ENCODE measurements at places on chromosomes 3 and 15. TPM values are rescaled to one million over a fixed set of nuclear protein-coding genes. Genes with fewer than 3 reads are reported as not detected.

The SOX2 gene
- 1.2 TPM for total RNA-seq

GRCh38 chr15:63299943-63300575 lies 22.7 kb downstream of the APH1B start:
- no peak for DNase-seq

The PLA1A gene
- 41.4 TPM for total RNA-seq

The CFAP91 gene
- total RNA-seq, result not detected

DNA sequence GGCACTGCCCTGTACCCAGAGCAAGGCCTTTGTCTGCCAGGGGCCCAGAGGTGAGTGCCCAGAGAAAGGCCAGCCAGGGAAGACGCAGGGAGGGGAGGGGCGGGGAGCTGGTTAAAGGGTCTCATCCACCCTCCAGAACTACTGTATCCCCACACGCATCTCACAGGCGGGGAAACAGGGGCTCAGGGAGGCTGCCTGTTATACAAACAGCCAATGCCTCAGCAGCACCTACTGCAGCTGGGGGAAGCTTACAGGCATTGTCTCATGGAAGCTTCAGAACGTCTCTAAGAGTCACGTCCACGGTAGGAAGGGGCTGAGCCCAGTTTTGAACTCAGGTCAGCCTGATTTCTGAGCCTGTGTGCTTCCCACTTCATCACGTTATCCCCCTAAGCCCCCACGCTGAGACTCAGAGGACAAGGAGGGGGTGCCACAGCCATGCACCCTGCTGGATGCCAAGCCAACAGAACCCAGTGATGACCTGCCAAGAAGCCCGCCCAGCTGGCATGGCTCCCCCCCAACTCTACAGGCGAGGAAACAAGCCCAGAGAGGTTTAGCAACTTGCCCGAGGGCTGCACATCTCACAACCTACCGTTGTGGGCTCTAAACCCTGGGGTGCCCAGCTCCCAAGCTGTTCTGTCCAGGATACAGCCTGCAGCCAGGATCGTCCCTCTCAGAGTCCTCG lies 54.5 kb downstream of the IQSEC1 start:
- DNase-seq, result no peak

The FBXO40 gene
- 0.08 TPM for total RNA-seq

- DNase-seq, result no peak
Measured at GRCh38 chr3:78875851-78876250, 891.9 kb downstream of the ROBO1 start.

GRCh38 chr3:37471425-37471824 lies 297.0 kb upstream of the LRRFIP2 start:
- no peak for DNase-seq

The CELSR3 gene
- total RNA-seq, result 3.2 TPM
